ENCODE measurements at places on chromosomes 5 and 9.

GRCh38 chr5:154199671-154200220 lies 9.2 kb downstream of the GALNT10 start:
- DNase-seq, result no peak

GRCh38 chr9:69877852-69878514 lies 57.4 kb downstream of the CFAP95 start:
- DNase-seq, result no peak

GRCh38 chr5:123647066-123647465 lies 135.1 kb downstream of the CSNK1G3 start:
- no peak for DNase-seq

DNA sequence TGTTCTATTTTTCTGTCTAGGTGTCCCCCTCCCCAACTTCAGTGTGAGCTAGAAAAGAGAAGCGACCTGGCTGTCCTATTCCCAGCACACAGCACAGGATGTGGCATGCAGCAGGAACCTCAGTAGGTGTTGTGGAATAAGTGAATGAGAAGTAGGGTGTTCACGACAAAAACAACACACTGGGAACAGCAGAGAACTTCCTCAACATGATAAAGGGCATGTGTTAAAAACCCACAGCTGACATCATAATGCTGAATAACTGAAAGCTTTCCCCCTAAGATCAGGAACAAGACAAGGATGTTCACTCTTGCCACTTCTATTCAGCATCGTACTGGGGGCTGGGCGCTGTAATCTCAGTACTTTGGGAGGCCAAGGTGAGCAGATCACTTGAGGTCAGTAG lies 155.6 kb upstream of the ZNF618 start:
- DNase-seq, result no peak

GRCh38 chr9:123478160-123478559 lies 122.2 kb downstream of the CRB2 start:
- DNase-seq, result no peak

Measured in NCI-H187 treated with DMSO at 0.1 percent for 48 hours (cell line).